AG04450 (cell line): ENCODE measurements at places on chromosomes 1 and 21.

GRCh38 chr1:221087919-221088318 lies 208.7 kb downstream of the HLX start:
- DNase-seq, result no peak

DNA sequence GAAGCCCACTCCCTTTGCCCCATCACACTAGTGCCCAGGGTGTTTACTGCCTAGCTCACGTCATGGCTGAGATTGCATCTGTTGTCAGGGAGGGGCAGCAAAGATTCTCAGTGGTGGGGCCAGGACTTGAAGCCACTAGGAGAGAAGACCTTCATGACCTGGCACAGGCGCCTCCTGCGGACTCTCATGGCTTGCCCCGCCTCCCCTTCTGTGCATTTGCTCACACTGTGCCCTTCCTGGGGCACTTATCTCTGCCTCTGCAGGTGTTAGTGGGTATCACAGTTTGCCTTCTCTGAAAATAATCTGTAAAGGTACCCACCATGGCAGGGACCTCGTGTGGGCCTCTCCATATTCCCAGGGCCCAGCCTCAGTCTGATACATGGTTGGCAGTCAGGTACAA lies 20.1 kb downstream of the PTPRU start:
- DNase-seq, result no peak

- DNase-seq, result peak; percentile 21
Observed at GRCh38 chr1:65958561-65959350, 166.1 kb downstream of the PDE4B start.

DNA sequence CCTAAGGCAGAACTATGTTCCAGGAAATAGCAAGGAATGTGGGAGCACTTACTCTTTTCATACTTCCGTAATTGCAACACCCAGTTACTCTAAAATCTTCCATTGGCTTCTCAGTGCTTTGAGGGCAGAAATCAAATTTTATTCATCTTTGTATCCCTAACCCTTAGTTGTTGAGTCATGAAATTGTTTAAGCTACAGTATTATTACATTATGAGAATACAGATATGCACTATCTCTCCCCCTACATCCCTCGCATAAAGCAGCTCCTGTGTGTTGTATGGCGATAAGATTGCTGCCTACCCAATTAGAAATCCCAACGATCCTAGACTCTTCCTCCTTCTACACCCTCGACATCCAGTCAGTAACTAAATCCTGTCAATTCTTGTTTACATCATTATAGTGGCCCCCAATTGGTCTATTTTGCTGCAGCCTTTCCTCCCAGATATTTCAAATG lies 2.6 kb downstream of the AIDA start:
- no peak for DNase-seq

GRCh38 chr1:223887747-223888418 lies 42.1 kb upstream of the TP53BP2 start:
- DNase-seq, result peak; percentile 88
